Muscle of arm (tissue), 14 donors: ENCODE measurements at places on chromosomes 6 and 20. TPM values are rescaled to one million over a fixed set of nuclear protein-coding genes. Genes with fewer than 3 reads are reported as not detected.

Gene PRPH2
- polyA plus RNA-seq, result 2.9 TPM

Gene TMC2
- not detected for polyA plus RNA-seq

Gene C6orf58
- polyA plus RNA-seq, result not detected

- peak; percentile 43 for DNase-seq
Observed at GRCh38 chr6:12605888-12606345, 110.7 kb upstream of the PHACTR1 start.

- DNase-seq, result no peak
Observed at GRCh38 chr20:19407736-19408135, 195.3 kb downstream of the SLC24A3 start.

DNA sequence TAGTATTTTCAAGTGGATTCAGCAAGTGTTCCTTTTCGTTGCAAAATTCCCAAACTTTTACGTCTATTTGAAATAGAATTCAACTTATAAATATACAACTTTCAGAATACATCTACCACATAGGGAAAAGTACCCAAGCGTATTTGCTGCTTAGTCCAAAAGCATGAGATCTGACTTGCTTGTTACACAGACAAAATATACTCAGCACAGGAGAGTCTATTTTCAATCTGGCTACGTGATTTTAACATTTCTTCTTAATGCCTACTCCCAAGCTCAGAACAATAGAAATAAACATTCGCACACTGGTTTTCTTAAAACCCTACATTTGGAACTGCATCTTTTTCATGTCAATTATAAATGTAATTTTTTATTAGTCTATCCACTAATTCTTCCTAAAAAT lies 672 bp downstream of the PKHD1 start:
- no peak for DNase-seq

DNA sequence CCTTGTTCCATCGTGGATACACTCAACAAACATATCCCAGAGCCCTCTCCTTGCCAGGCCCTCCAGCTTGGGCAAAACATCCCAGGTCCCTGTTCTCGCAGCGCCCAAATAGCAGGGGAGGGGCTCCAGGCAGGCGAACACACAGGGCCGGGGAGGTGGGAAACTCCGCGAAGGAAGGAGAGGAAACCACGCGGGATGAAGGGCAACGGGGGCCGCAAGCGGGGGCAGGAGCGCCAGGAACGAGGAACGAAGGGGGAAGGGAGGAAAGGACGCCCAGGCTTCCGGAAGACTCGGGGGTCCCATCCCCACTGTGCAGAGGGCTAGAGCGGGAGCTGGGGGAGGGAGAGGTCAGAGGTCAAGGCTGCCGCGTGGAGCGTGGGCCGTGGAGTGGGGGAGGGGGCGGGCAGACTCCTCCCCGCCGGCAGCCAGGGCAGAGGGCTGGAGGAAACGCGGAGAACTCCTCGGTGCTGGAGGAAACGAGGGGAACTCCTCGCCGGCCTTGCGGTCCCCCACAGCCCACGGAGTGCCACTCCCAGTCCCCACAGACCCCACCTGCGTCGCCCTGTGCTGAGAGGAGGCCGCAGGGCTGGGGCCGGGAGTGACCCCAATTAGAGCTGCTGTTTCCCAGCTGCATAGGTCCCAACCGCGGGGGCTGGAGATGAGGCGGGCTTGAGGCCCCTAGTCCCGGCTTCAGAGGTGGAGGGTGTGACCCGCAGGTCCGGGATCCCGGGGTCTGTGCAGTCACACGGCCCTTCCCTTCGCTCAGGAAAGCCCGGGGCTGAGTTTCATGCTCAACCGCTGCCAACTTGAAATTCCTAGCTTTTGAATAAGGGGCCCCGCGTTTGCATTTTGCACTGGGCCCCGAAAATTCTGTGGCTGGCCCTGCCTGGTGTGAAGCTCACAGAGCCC lies 1.2 kb upstream of the RBM38 start:
- DNase-seq, result no peak

- DNase-seq, result no peak
Observed at GRCh38 chr6:2993755-2994317, 5.9 kb upstream of the NQO2 start.

DNA sequence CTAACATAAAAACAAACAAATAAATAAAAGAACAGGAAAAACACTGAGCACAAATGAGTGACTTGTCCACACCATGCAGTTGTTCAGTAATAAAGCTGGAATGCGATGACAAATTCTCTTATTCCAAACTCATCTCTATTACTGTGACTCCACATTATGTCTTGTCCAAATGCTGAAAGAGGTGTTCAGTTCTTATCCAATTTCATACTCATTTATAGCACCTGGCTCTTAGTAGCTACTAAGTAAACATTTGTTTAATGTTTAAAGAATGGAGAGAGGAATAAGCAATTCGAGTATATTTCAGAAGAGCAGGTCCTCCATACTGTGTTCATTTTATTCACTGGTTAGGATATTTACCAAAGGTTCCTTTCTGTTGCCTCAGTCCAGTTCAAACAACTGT lies 439.0 kb upstream of the JAG1 start:
- DNase-seq, result no peak

- no peak for DNase-seq
Observed at GRCh38 chr6:78829407-78829806, 37.9 kb upstream of the IRAK1BP1 start.

- peak; percentile 15 for DNase-seq
Observed at GRCh38 chr20:5400164-5400762, 83.5 kb upstream of the PROKR2 start.
